Cerebellum (tissue), 4 donors: ENCODE measurements at places on chromosomes 16 and 17. TPM values are rescaled to one million over a fixed set of nuclear protein-coding genes. Genes with fewer than 3 reads are reported as not detected.
A peak's percentile ranks its signal among the peaks of the same experiment; 100 is the strongest.

GRCh38 chr17:47882247-47882646 is 13.8 kb upstream of the SP2 start:
- DNase-seq = no peak

GRCh38 chr16:5510819-5511370 is 413.3 kb upstream of the EEF2KMT start:
- DNase-seq = no peak

DNA sequence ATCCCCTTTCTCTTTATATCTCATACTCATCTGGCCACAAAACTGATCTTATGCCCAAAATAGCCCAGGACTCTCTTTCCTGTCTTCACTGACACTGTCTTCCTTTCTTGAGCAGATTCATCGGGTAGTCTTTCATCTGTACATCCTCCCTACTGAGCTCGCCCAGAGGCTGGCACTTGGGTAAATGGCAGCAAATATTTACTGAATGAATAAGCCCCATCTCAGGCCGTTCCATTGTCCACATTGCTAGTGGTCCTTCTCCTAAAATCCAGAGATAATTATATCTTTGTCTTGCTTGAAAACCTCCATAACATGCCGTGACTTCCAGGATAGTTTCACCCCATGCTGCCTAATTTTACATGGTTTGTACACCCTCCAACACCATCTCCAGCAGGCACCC is 158.1 kb upstream of the SDK2 start:
- no peak for DNase-seq

- DNase-seq = no peak
Measured at GRCh38 chr16:56792967-56793366, 63.0 kb downstream of the NUP93 start.

DNA sequence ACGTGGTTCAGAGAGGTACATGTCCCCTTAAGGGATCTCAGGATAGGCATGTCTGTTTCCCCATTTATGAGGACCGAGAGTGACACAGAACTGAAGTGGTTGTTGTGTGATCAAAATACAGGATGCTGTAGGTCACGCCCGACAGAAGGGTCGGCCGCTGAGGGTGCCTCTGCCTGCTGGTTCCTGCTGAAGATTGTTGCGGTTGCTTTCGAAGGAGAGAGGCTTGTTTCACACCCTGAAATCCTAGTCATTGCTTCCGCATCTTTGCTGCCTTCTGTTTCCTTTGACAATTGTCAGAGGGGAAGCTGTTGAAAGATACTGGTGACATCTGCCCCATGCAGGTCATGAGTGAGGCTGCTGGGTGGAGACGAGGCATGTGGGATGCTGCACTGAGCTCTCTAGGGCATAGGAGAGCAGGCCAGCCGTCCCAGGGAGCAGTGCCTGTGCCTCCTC is 3.8 kb upstream of the NAT9 start:
- DNase-seq = no peak

DNA sequence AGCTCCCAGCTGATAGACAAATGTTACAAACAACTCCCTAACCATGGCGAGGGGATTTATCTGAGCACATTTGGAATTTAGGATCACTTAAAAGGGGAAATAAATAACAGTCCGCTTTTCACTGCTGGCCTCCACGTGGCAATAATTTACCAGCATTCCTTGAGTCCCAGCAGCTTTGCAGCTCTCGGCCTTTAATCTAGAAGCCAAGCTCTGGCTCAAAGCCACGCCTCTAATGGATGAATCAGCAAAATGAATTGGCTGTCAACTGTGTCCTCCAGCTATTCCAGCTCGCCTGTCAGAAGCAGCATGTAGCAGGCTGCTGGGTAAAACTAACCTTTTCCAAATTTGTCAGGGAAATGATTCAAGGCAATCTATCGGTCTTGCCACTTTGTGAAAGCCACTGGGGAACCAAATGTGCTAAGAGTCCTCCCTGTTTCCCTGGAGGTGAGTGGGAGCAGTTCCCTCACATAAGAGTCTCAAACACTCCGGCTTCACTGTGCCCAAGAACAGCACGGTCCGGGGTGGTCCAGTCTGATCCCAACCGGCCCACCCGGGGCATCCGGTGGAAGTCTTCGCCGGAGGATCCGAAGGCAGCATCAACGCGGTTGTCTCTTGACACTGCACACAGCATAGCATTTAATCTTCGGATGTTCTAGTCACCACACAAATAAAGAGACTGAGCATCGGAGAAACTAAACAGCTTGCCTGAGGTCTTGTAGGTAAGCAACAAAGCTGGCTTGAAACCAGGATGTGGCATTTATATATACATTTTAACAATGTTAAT is 143.3 kb downstream of the PARN start:
- peak; percentile 81 for DNase-seq

- DNase-seq = no peak
Measured at GRCh38 chr16:66543541-66543940, 6.4 kb downstream of the TK2 start.

The MYO15A gene
- 1.6 TPM for total RNA-seq

The KRT27 gene
- 0.18 TPM for total RNA-seq

The ZPBP2 gene
- total RNA-seq = not detected

The OTOP2 gene
- not detected for total RNA-seq

The C17orf67 gene
- total RNA-seq = 1.5 TPM

The APRT gene
- 10.9 TPM for total RNA-seq

The OTOA gene
- total RNA-seq = 0.36 TPM

The KRT33A gene
- not detected for total RNA-seq

The HMOX2 gene
- 33.0 TPM for total RNA-seq
